ENCODE measurements at places on chromosomes 2 and 18.

GRCh38 chr2:135744760-135745314 is 3.2 kb downstream of the UBXN4 start:
- no peak for DNase-seq

DNA sequence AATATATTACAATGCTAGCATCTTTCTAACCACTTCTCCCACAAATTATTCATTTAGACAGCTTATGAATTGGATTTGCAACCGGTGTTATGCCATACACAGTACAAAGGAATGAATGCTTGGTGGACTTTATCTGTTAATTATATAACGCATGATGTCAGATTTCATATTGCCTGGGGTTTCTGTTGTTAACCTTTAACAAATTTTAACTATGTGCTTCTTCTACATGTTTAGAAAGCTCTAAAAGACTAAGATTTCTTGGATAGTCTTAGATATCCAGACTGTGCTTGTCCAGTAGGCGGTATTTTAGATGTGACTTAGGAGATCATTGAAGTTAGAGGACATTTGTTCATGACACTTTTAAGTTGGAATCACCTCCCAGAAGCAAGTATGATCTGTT is 976.3 kb downstream of the TMEM182 start:
- DNase-seq, result no peak

DNA sequence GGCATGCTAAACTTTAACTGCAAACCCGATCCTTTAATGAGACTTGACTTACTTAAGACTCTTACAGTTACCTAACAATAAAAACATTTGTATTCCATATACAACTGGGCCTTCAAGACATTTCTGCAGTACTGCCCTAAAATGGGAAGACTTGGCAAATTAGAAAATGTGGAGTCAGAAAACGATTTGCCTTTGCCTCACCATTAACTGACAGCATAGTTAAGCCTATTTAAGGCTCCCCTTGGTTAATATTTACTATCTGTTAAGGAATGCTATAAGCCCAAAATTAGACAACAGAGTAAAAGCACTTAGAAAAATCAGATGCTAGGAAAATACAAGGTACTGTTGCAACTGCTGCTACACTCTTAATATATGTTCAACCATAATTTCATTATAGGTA is 18.7 kb downstream of the TYW5 start:
- DNase-seq, result no peak

GRCh38 chr18:54140641-54141040 is 83.8 kb downstream of the MBD2 start:
- no peak for DNase-seq

- no peak for DNase-seq
Measured at GRCh38 chr2:1633092-1633671, 111.1 kb downstream of the PXDN start.

GRCh38 chr2:33262097-33262496 is 214.4 kb upstream of the RASGRP3 start:
- DNase-seq, result no peak

GRCh38 chr2:170229744-170230143 is 51.8 kb downstream of the MYO3B start:
- DNase-seq, result no peak

DNA sequence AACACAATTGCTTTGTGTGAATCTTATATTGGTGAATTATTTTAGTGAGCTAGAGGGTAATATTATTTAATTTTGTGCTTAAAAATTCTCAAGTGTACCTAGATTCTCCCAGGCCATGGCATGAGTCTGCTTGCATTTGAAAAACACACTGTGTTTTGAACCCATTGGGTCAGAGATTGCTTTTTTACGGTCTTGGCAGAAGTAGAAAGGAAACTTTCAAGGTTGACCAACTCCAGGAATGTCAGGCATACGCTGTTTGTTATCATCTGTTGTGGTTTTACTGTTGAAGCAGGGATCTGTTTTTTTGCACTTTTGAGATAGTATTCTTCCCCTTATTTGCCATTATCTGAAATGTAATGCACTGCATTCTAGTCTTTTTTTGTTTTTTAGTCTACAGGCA is 377.4 kb downstream of the RPRM start:
- no peak for DNase-seq

DNA sequence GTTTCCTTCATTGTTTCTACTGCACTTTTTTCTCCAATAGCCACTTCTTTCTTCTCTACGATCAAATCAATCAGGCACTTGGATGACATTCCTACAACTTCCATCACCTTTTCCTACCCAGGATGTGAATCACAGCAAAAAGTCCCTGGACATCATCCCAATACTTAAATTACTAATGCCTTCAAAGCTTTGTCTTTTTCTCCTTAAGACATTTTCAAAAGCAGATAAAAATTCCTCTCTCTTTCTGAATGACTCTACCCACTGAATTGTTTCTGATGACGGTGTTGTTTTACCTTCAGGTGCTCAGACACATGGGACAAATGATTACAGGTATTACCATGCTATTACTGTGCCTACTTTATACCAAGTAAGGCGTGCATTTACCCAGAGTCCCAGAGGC is 500.9 kb downstream of the FBXO15 start:
- DNase-seq, result no peak

DNA sequence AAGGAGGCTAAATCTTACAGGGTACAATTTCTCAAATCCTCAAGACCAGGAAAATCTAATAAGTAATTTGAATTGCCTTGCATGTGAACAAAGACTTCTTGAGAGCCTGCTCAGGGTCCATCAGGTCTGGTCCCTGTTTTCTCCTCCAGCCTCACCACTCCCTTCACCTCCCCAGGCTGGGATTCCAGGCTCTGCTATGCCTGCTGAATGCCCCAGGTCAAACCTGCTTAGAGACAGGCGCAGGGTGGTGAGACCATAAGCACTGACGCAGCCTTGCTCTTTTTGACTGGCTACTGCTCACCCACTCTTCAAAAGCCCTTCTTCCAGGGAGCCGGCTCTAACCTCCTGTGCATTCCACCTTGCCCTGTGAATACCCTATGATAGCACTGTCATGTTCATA is 356.4 kb upstream of the ACVR2A start:
- no peak for DNase-seq

- no peak for DNase-seq
Measured at GRCh38 chr2:209411718-209412117, 12.1 kb upstream of the MAP2 start.

GRCh38 chr2:170345607-170346006 is 167.7 kb downstream of the MYO3B start:
- no peak for DNase-seq

DNA sequence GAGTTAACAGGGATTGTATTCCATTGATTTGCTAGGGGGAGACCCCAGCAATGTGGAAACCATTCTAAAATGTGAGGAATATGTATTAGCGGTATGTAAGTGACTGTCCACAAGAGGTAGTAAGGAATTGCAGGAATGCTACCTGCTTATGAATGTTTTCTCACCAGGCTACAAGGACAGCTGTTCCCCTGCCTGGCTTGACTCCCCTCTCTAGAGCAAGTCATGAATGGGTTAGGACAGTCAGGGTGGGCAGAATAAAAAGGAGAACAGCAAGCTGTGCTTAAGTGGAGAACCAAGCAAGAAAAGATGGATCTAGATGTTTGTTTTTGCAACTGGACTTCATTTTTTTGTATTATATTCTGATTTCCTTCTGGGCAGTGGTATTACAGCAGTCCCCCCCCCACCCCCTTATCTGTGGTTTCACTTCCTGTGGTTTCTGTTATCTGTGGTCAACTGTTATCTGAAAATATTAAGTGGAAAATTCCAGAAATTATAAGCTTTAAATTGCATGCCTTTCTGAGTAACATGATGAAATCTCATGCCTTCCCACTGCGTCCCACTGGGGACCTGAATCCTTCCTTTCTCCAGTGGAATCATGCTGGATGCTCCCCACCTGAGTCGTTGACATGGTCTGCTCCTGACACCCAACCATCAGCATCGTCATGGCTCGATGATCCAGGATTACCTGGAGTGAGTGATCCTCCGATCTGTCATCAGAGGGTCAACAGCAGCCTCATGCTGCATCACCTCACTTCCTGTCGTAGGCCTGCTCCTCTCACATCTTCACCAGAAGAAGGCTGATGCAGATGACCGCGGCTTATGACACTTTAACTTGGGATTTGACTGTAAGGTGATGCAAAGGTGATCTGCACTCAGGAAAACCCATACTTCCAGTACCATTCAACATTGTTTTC is 52.2 kb downstream of the VAPA start:
- DNase-seq, result no peak

- DNase-seq, result no peak
Measured at GRCh38 chr2:66869076-66869475, 434.2 kb downstream of the MEIS1 start.

DNA sequence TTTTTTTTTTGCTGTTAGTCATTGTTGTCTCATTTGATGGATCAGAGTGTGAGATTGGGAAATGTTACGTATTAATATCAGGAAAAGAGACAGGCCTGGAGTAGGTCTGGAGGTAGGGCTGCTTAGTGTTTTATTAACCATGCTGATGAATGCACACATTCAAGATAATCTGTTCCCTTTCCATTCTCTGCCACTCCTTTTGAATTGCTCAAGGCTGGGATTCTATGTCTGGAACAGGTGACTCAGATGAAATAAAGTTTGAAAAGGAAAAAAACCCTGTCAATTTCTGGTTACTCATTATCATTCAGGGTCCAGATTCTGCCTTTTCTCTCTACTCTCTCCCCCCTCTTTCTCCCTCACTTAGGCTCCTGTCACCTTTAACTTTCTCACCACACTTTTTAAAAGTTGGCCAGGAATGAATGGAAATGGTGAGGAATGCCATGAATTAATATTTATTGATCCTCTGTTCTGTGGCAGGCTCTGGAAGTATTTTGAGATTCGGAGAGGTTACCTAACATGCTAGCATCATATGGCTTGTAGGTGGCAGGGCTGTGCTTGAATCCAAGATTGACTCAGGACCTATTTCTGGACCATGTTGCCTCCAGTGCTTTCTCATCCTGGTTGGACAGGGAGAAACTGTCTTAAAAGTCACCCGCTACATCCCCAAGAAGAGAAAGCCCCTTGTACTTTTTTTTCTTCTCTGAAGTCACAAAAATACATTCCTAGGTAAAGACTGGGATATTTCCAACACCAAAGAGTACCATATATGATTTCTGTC is 40.2 kb downstream of the MAP4K4 start:
- DNase-seq, result no peak

GRCh38 chr2:73037947-73038585 is 33.4 kb downstream of the SFXN5 start:
- DNase-seq, result no peak

- DNase-seq, result no peak
Measured at GRCh38 chr18:58640891-58641610, 12.2 kb upstream of the ALPK2 start.

DNA sequence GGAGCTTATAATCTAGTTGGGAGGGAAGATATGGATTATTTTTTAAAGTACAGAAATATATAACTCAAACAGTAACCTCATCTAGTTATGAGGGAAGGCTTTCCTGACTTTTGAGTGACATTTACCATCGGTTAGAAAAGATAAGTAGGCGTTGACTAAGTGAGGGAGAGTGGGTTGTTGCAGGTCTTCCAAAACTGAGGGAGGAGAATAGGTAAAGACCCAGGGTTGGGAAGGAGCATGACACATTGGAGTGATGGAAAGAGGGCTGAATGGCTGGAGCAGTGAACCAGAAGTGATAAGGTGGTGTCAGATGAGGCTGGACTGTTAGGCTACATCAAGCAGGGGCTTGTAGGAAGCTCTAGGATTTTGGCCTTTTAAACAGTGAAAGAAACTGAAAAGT is 10.6 kb upstream of the NUP35 start:
- no peak for DNase-seq

DNA sequence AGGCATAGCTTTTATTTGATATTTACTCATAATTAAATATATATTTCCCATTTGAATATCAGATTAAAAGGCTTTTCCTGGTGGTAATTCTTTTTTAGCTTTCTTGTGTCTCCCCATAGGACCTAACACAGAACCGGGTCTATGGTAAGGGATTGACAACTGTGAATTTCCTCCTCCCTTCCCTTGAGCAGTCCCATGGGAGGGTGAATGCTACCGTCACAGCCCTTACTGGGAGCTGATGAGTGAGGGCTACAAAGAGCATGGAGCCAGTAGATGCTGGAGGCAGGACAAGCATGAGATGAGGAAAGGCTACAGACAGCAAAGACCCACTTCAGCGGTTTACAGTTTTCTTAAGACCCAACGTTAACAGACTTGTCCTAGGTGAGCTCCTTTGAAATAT is 170.6 kb upstream of the EPAS1 start:
- DNase-seq, result no peak

DNA sequence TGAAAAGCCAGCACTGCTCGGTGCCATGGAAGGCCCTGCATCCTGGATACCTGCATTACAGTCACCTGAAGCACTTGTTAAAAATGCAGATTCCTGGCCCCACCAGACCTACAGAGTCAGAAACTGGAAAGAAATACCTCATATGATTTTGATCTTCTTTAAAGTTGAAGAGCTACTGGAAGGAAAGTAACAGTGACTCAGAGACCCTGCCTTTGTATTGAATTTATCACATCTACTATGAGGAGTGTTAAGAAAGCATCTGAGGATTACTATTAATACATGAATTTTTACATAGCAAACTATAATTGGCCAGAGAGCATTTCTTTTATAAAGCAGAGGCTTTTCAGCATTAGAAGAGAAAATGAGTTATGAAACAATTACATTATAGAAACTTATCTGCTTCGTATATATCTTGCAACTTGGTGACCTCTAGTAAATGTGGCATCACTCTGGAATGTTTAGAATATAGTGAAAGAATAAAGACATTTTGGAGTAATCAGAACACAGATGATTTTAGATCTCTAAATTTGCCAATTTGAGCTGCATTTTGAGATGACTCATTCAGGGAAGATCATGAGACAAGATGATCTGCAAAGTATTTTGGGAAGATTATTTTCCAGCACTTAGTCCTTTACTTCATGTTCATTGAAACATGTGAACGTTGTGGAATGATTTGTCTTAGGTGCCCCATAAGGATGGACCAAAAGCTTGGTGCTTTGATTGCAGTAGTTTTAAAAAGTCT is 12.2 kb downstream of the PTPRM start:
- no peak for DNase-seq

DNA sequence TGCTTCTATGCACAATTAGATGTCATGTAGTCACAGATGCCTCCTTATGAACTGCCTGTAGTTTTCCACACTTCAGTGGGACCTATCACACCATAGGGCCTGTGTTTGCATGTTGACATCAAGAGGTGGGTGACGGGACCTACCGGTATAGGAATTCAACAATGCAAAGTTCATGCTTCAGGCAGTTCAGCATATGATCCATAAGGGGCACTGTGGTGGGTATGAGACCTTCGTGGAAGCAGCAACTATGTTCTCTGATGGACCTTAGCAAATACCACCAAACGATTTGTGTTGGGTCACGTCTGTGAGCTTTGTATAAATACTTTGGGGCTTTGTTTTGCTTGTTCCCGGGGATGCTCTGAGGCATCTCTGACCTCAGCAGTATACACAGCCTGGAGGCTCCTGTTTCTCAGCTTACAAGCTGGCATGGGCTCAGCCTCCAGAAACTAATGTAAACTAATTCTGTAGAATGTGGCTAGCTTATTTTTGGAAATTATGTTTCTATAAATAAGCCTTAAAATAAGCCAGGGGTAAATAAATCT is 111.6 kb downstream of the DTNA start:
- DNase-seq, result no peak

GRCh38 chr2:100615471-100615870 is 52.7 kb downstream of the PDCL3 start:
- no peak for DNase-seq
